ENCODE measurements at places on chromosomes 3 and 15.

GRCh38 chr15:46088486-46089445 lies 453.9 kb downstream of the SQOR start:
- no peak for DNase-seq

DNA sequence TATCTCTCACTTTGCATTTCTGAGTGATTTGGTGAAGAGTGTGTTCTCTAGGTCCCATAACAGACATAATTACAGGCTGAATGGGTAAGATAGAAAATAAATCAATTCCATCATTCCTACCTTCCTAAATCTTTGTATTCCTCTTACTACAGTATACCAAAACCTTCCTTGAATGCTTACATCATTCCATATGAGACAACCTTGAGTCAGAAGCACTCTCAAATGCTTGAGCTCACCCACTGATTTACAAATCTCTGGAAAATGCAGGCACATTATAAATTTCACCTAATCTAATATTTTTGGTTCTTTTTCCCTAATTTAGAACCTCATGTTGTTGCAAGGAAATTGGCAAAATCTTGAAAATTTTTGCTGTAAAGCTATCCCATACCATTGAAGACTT lies 239.1 kb downstream of the CBLB start:
- no peak for DNase-seq

DNA sequence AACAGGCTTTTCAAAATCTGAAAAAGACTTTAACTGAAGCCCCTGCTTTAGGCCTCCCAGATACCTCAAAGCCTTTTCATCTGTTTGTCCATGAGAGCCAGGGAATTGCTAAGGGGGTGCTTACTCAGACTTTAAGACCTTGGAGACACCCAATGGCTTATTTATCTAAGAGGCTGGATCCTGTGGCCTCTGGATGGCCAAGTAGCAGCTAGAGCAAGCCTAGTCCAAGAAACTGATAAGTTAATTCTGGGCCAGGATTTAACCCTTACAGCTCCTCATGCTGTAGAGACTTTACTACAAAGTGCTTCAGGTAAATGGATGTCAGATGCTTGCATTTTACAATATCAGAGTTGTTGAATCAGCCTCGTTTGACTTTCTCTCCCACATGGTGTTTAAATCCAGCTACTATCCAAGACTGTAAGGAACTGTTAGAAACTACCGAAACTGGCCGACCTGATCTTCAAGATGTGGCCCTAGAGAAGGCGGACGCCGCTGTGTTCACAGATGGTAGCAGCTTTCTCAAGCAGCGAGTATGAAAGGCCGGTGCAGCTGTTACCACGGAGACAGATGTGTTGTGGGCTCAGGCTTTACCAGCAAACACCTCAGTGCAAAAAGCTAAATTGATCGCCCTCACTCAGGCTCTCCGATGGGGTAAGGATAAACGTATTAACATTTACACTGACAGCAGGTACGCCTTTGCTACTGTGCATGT lies 3.3 kb downstream of the DET1 start:
- no peak for DNase-seq

GRCh38 chr15:88032787-88033186 lies 223.8 kb downstream of the NTRK3 start:
- no peak for DNase-seq

- no peak for DNase-seq
Measured at GRCh38 chr15:53453253-53454105, 306.0 kb downstream of the WDR72 start.

DNA sequence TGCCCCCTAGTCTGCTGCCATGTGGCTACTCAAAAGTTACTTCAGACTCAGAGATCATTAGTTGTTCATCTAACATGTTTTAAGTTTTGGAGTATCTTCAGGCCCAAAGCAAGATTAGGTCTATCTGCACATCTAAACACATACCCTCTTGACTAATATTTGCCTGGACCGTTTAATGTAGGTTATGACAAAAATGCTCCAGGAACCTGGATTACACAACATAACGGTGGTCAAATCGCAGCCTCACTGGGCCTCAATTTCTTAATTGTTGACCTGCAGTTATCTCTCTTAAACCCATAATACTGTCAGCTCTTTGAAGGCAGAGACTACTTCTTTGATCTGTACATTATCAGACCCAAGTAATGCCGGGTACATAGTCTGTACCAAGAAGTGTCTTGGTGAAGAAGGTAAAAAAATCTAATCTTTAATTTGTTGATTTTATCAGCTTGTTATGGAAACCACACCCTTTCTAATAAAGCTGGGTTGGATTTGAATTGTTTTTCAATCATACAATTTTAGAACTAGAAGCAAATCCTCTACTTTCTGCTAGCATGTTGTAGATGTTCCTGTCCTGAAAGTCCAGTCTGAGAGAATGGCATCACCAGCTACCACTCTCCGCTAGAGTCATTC lies 3.6 kb downstream of the SNRK start:
- no peak for DNase-seq

DNA sequence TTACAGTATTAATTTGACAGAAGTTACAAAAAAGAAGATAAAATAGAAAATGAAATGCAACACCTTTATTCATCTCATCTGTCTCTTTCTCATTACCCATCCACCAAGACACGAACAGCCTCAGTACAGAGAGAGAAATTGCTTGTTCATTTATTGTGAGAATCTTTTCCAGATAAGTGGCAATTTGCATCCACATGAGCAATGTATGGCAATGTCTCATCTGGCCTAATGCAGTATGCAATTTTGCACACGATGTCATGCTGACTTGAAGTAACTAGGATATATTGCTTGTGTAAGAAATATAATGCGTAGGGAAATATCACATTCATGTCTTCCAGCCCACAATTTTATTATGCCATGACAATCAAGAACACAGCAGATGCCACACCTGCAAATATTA lies 866.9 kb downstream of the ROBO1 start:
- peak; percentile 5 for DNase-seq

DNA sequence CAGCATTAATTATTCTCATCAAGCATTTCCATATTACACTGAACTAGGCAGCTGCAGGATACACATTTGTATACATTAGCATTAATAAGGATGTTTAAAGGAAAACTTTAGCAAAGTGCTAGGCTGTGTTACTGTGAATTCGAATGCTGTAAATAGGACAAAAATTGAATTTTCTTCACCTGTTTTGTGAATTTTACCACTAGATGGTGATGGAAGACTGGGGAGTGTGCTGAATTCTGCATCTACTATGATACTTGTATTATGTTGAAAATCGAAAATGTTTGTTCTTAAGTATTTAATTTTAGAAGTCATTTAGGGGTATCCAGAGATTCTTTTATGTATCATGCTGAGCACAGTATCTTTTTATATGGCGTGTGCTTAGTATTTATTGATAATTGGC lies 12.3 kb upstream of the P2RY14 start:
- peak; percentile 36 for DNase-seq

DNA sequence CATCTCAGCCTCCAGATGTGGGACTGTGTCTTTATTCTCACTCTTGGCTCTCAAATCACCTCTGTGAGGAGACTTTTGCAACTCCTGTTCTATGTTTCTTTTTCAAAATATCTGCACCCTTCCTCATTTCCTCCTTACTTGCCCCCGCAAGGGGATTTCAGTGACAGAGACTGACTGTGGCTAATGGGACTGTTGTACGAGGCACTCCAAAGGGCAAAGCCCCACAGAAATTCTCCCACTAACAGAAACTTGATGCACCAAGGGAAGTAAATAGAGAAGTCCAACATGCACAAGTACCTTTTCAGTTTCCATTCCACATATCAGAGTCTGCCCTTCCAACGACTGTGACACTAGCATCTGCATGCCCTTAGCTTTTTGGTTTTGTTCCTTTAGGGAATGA lies 69.7 kb downstream of the LRRK1 start:
- DNase-seq = no peak

GRCh38 chr3:43181202-43181821 lies 75.4 kb upstream of the POMGNT2 start:
- no peak for DNase-seq

DNA sequence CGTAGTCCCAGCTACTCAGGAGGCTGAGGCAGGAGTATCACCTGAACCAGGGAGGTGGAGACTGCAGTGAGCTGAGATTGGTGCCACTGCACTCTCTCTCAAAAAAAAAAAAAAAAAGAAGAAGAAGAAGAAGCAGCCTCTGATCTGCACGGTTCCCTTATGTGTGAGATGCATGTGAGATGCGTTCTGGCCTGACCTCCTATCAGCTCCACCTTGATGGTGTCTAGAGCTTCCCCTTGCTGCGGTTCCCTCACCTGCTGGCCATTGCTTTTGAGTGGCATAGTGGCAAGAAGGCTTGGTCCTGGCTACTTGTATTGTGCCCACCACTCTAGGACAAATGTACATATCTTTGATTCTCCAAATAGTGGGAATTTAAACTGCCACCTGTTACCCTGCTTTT lies 49.4 kb upstream of the CFAP161 start:
- no peak for DNase-seq

DNA sequence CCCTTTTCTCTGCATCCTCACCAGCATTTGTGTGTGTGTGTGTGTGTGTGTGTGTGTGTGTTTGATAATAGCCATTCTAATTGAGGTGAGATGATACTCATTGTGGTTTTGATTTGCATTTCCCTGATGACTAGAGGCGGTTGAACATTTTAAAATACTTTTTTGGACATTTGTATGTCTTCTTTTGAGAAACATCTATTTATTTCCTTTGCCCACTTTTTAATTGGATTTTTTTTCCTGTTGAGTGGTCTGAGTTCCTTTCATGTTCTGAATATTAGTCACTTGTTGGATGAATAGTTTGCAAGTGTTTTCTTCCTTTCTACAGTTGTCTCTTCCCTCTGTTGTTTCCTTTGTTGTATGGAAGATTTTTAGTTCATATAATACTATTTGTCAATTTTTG lies 54.3 kb upstream of the THSD4 start:
- no peak for DNase-seq

DNA sequence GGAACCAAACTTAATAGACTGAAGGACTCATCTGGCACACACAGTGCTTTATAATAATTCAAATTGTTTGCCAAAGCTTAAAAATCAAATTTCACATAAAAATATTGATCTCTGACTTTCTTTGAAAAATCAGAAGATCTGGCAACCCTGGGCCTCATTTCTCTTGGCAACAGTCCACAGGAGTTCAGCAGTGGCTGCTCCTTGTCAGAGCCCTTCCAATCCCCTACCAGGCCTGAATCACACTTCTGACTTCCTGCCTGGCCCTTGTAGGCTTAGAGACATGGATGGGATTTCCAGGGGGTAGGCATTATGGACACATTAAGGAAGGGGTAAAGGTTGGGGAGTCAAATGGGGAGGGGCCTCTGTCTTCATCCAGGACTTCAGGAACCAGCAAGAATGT lies 55.5 kb downstream of the PLS1 start:
- DNase-seq = no peak

- DNase-seq = no peak
Measured at GRCh38 chr3:4756057-4756775, 223.0 kb upstream of the BHLHE40 start.

- no peak for DNase-seq
Measured at GRCh38 chr15:70831094-70831911, 22.7 kb downstream of the LARP6 start.

DNA sequence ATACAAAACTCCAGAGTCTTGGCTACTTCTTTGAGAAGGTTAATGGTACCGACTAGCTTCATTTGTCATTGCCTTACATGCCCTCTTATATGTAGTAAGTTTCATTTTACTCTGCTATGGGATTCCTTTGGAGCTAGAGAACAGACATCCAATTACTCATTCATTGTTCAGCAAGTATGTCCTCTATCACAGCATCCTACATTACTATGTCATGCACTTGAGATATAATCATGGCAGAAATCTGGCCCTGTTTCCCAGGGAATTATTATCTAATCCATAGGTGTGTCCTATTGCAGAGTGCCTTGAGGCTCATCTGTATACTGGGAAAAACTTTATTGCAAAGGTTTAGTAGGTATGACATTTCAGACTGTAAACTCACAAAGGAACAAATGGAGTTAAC lies 333.1 kb upstream of the NECTIN3 start:
- no peak for DNase-seq

GRCh38 chr15:52368402-52368801 lies 72.8 kb upstream of the MYO5C start:
- DNase-seq = no peak

GRCh38 chr3:157122116-157122515 lies 37.8 kb downstream of the CCNL1 start:
- no peak for DNase-seq

- no peak for DNase-seq
Measured at GRCh38 chr3:3560591-3561311, 238.5 kb upstream of the LRRN1 start.

DNA sequence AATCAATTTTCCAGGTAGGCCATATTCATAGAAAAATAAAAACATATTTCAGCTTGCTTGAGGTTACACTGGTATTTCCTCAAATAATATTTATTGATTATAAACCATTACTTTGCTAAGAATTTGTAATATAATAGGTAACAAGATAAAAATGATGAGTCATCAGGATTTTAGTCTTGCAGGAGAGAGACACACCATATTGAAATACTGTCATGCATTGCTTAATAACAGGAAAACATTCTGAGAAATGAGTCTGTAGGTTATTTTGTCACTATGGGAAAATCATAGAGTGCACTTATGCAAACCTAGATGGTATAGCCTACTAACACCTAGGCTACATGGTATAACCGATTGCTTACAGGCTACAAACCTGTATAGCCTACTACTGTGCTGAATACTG lies 990.5 kb downstream of the OTOL1 start:
- no peak for DNase-seq

DNA sequence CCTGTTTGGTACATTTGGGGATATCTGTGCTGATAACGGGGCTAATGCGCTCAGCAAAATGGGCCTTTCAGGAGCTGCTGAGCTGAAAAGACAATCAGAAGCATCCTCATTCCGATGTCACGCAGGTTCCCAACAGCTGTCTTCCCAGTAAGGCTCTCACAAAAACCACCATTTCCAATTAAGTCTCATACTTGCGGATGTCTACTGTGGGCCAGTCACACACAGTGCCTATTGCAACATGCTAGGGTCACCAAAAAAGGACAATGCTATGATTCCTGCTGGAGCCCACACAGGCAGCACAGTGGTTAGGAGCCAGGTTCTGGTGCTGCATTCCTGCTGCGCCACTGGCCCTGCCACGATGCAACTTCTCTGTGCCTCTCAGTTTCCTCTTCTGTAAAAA lies 16.4 kb upstream of the LDHAL6B start:
- no peak for DNase-seq

DNA sequence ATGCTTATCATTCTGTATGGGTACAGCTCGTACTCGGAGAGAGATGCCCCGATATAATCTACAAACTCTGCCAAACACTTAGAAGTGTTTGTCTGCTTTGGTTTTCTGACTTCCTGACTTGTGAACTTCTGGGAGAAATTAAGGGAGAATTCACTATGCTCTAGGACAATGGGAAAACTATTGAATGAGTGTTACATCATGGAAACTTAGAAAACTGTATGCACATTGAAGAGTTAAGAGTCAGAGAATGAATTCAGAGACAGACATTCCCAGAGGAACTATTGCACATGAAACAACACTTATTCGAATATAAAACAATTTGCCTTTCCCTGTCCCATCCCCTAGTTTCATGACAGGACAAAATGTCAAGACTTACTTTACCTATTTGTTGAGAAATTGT lies 57.8 kb downstream of the DTWD1 start:
- DNase-seq = no peak

GRCh38 chr3:34001022-34001421 lies 202.6 kb downstream of the PDCD6IP start:
- DNase-seq = no peak
